ENCODE measurements at places on chromosomes 5 and 9.
A peak's percentile ranks its signal among the peaks of the same experiment; 100 is the strongest.

DNA sequence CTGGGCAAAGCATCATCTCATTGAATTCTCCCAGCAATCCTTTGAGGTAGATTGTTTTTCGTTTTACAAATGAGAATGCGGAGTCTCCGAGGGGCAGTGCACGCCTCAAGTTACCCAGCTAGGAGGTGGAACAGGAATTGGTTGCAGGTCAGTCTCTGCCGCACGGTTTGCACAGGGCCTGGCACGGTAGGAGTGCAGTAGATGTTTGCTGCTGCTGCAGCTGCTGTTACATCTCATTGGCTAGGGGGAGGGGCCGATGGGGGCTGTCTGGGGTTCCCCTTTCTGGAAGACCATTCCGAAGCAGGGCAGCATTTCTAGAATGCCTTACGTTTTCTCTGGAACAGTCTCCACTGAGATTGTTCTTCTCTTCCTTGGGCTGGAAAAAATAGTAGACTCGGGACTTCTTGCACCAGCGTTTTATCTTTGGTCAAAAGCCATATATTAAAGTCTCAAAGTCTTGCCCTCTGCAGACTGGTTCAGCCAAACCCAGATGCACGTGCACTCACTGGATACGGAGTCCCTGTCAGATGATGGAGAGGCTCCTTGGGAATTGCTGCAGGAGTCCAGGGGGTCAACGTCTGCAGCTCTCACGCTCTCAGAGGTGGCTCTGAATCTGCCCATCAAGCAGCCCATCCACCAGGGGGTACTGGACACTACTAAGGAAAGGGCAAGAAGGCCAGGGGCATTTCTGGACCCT is 1.2 kb downstream of the USP20 start:
- no peak for DNase-seq

- no peak for DNase-seq
Observed at GRCh38 chr9:105479846-105480245, 32.0 kb downstream of the FSD1L start.

GRCh38 chr9:20499013-20499412 is 123.3 kb downstream of the MLLT3 start:
- DNase-seq, result no peak

DNA sequence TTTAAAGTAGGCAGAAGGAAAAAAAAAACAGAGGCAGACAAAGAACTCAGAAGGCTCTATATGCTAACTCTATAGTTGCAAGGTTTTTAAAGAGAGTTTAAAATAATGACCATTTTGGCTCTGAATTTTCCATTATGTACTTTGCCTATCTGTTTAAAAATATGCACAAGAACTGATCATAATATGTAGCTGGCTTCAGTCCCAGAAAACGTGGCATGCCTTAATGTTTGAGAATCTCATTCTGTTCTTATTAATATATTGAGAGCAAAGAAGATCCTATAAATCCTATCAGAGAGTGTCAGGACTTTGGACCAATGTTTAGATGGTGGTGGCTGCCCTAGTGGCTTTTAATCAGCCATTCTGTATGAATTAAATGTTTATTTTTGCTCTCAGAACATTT is 121.5 kb downstream of the JMY start:
- DNase-seq, result no peak

DNA sequence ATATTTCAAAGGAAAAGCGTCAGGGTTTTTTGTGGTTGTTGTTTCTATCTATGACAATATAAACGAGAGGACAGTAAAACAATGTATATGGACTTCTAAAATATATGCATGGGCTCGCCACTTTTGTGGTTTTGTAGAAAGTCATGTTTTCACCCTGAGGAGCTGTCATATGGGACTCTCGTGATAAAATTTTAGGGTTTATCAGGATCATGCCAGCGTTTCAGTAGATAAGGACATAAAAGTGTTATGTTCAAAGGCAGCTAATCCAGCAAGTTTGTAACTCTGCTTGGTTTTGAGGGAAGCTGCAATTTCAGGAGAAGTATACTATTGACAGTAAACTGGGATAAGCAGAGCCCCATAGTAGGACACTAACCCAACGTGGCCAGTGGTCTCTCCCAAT is 120.3 kb downstream of the CDC42SE2 start:
- no peak for DNase-seq

- peak; percentile 71 for DNase-seq
Observed at GRCh38 chr5:159049844-159050315, 49.8 kb downstream of the EBF1 start.

DNA sequence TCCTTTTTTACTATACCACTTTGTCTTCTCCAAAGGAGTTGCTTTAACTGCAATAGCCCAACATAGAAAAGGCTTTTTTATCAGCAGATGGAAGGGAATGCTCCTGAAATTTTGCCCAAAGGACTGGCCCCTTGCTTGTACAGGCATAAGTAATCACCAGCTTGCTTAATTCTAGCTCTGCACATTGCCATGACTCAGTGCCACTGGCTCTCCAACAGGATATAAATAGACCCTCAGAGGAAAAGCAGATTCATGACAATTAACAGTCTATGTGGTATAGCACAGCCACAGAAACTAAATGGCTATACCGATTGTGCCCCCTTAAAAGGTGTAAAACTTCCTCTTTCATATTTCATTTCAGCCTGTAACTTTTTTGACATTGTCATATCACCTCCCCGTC is 227.0 kb downstream of the ZNF608 start:
- no peak for DNase-seq

GRCh38 chr9:26169708-26170107 is 491.5 kb upstream of the TUSC1 start:
- DNase-seq, result no peak

DNA sequence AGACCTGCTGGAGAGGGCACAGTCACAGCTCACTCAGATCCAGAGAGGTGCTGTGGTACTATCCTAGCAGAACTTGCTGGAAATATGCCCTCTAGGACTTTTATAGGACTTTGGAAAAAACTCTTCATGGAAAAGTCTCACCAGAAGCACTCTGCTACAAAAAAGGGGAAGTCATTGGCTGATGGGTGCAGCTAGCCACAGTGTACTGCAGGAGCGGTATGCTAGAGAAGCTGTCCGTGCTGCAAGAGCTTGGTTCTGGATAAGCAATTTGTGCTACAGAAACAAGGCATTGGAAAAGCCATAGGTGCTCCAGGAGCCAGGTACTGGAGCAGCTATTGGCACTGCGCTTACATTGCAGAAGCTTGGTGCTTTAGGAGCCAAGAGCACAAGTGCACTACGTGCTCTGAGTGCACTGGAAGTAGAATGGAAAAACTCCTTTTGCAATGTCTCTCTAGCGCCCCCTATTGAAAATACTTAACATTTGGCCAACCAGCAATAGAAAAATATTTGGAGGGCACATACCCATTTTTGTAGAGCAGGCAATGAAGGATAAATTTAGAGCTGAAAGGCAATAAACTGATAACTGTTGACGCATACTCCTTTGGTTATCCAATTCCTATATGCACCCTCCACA is 83.4 kb downstream of the MEGF10 start:
- no peak for DNase-seq

GRCh38 chr9:12368569-12368968 is 324.6 kb upstream of the TYRP1 start:
- DNase-seq, result no peak

DNA sequence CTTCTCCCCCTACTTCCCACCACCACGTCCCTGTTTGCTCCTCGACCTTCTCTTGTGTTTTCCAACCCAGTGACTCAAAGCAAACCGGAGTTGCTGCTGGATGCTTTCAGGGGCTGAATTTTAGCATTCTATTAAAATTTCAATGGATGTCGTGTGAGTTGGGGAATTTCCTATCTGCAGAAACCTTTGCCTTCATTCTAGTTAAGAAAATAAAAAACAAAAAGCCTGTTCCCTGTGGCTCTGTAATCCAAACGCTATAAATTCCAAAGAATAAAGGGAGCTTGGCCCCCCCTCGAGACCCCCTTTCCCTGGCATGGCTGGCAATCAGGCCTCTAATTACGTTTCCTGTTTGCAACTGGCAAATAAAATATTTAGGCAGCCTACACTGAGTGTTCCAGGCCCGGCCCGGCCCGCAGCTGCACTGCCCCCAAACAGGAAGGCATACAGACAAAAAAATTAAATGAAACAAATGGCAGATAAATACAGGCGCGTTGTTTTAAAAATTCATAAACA is 139.4 kb upstream of the PPP1R26 start:
- no peak for DNase-seq

DNA sequence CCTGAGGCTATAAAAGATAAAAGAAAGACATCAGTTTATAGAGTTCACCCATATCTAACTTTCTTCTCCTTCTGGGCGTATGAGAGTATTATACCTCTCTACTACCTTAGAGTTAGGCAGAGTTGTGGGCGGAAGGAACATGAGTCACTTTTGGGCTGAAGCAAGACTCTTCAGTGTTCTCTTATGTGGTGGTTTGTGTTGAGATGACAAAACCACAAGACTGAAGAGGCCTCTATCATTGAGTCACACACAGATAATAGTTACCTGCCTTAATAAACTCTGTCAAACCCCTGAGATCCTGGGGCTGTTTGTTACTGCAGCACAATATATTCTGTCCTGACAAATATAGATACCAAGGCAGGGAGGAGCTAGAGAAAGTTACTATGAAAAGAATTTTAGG is 184.2 kb downstream of the EFNA5 start:
- no peak for DNase-seq

- no peak for DNase-seq
Observed at GRCh38 chr5:180860273-180860886, 696 bp downstream of the ZFP62 start.

- no peak for DNase-seq
Observed at GRCh38 chr5:10454591-10455276, 13.1 kb downstream of the ROPN1L start.

GRCh38 chr5:1907616-1908015 is 24.9 kb upstream of the IRX4 start:
- DNase-seq, result no peak

DNA sequence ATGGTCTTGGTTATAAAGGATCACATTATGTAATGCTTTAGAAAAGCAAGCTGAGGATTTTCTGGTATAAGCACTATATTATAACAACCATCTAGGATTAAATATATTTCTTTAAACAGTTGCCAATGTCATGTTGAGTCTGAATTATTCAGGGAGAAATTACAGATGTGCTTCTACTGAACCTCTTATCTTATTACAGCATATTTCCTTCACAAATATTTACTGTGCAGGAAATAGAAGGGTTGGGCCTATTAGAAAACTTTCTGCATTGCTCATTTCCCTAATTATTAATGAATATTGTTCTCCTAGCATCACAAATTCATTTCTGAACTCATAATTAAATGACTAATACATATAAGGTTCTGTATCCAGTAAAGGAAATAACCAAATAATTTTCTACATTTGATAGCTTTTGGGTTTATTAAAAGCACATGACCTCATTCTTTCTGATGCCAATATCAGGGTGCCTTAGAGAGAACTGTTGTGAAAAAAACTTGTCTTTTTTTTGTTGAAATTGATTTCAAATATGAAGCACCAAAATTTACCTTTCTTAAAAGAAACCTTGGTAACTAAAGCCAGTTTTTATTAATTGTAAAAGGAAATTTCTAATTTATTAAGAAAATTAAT is 476.8 kb upstream of the PTGER4 start:
- no peak for DNase-seq

DNA sequence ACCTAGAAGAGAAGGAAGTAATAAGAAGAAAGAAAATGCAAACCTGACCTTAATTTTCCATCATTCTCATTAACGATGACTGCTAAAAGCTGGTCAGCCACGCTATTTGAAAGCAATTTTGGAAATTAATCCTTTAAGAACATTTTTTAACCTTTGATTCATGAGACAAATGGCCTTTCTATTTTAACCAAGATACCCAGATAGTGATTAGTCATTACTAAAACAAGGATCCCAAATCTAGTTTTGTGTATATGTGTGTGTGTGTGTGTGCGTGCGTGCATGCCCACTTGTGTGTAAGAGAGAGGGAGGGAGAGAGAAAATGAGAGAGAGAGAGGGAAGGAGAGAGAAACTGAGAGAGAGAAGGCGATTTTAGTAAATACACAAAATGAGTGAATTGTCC is 329.5 kb downstream of the DEPDC1B start:
- DNase-seq, result no peak

- no peak for DNase-seq
Observed at GRCh38 chr5:121640298-121640697, 211.4 kb upstream of the FTMT start.

DNA sequence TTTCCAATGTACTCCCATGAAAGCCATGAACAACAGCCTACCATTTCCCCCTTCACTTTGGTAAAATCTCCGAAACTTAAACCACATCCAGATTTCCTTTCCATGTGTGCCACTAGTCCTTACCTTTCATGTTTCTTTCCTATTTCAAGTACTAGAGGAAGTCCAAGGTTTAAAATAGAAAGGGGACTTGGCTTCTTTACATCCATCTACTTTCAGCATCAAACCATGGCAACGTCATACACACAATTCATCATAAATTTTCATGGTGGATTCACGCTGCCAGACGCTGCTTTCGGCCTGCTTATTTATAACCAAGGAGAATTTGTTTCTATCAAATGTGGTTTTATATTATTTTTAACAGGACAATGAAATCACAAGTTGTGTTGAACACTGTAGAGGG is 58.7 kb upstream of the ZNF622 start:
- no peak for DNase-seq

DNA sequence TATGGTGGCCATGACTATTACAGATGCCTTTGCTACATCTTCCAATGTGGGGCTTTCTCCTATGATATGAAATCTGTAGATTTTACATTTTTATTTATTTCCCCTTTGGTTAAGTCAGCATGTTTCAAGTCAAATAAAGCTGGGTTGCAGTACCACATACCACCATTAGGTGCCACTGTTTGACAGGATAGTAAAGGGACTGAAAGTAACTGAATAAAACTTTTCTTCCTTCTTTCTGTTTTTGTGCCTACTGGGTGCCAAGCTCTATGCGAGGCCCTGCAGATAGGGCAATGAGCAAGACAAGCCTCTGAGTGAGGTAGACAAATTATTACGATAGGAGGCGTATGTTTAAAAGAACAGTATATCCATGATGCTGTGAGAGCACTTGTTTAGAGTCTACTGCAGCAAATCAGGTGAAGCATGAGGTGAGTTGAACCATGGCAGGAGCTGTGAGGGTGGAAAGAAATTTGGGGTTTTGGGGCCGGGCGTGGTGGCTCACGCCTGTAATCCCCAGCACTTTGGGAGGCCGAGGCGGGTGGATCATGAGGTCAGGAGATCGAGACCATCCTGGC is 64.8 kb downstream of the GDNF start:
- DNase-seq, result no peak

GRCh38 chr5:17151686-17152085 is 65.7 kb upstream of the BASP1 start:
- DNase-seq, result no peak

GRCh38 chr9:80204054-80204453 is 632.3 kb downstream of the TLE4 start:
- no peak for DNase-seq

DNA sequence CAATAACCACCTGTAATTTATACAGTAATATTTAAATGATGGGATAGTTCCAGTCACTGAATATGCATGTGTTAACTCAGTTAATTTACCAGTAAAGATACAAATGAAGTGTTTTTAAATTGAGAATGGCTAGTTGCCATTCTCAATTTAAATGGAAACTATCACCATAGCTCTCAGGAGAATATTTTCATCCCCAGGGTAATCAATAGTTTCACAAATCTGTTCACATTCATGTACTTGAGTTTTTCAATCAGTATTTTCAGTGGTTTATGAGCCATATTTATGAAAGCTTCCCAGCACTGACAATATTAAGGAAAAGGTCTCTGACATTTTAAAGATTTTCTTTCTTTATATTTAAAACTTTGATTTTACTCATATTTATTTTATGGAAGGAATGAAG is 439.3 kb downstream of the MAT2B start:
- no peak for DNase-seq

Data from hindlimb muscle (tissue), 1 donor.